ENCODE measurements at places on chromosomes 12 and 14.

DNA sequence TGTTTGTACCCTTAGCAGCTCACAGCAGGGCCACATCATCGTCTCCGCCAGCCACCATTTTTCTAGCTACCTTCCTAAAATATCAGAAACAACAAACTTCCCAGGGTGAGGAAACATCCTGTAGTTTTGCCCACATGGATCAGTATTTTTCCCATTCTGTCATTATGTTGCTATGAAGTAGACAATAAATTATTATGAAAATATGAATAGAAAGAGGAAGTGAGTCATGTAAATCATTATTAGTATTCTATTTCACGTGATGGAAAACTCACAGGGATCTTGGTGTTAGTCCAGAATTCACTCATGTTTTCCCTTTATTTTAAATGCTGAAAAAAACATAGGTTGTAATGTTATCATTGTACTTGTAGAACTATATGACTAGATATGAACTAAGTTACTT lies 319.4 kb downstream of the SYT1 start:
- DNase-seq, result no peak

DNA sequence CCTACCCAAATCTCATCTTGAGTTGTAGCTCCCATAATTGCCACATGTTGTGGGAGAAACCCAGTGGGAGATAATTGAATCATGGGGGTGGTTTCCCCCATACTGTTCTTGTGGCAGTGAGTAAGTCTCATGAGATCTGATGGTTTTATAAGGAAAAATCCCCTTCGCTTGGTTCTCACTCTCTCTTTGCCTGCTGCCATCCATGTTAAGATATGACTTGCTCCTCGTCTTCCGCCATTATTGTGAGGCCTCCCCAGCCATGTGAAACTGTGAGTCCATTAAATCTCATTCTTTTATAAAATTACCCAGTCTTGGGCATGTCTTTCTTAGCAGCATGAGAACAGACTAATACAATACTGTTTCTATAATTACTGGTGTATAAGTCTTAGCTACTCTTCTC lies 6.5 kb upstream of the BCAT1 start:
- no peak for DNase-seq

GRCh38 chr12:121719926-121720414 lies 7.4 kb downstream of the TMEM120B start:
- DNase-seq, result no peak

- no peak for DNase-seq
Measured at GRCh38 chr12:102562836-102563425, 82.6 kb upstream of the IGF1 start.

- no peak for DNase-seq
Measured at GRCh38 chr12:113955109-113955970, 10.8 kb downstream of the RBM19 start.

DNA sequence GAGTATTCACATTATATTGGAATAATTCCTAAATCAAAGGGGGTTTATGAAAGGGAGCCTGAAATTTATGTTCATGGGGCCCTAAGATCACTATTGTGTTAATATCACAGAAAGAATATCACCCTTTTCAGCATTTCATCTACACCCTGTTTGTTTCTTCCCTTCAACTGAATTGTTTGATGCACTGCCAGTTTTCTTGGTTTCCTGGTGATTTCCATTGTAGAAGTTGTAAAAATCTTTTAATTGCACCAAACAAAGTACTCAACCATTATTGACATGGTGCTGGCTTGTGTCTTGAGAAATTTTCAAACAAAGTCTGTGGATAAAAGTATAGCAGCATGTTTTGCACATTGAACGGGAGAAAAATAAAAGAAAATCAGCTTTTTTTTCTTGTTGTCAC lies 154.8 kb upstream of the PRKD1 start:
- no peak for DNase-seq

- no peak for DNase-seq
Measured at GRCh38 chr14:77439861-77440260, 16.5 kb upstream of the NOXRED1 start.

DNA sequence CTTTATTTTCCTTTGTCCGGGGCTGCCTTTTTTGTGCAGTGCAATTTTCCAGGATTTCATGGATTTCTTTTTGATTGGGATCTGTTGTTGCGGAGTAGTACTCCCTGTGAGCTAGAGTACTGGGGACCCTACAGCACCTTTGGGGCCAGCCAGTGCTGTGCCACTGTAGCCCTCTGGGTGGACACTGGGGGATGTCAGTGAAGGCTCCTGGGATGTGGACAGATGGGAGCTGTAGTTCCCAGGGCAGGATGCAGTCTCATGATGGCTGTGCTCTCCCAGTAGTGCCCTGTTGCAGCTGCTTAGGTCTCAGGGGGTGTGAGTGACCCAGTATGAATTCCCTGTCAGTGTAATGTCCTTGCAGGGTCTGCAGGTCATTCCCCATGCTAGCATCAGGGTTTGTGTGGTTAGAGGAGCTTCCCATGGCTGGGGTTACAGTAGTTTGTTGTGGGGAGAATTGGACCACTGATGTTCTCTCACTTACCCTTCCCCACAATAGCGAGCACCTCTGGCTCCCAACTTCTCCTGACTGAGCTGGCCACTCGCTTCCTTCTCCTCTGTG lies 72.2 kb downstream of the BRMS1L start:
- DNase-seq, result no peak

GRCh38 chr12:58873496-58873895 lies 46.8 kb downstream of the LRIG3 start:
- no peak for DNase-seq

DNA sequence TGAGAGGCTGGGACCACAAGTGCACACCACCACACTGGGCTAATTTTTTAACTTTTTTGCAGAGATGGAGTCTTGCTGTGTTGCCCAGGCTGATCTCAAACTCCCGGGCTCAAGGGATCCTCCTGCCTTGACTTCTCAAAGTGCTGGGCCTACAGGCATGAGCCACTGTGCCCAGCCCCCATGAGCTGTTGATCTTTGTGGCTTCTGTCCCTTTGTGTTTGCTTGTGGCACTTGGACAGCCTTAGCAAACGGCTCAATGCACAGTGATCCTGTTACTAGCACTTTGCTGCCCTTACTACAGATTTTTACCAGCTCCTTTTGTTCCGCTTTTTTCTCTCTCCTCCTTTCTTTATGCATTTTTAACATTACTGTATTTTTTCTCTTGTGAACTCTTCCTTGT lies 25.3 kb upstream of the EVL start:
- no peak for DNase-seq

GRCh38 chr12:104672096-104672445 lies 215.3 kb downstream of the CHST11 start:
- no peak for DNase-seq

GRCh38 chr12:131862084-131862441 lies 32.4 kb upstream of the ULK1 start:
- DNase-seq, result no peak

DNA sequence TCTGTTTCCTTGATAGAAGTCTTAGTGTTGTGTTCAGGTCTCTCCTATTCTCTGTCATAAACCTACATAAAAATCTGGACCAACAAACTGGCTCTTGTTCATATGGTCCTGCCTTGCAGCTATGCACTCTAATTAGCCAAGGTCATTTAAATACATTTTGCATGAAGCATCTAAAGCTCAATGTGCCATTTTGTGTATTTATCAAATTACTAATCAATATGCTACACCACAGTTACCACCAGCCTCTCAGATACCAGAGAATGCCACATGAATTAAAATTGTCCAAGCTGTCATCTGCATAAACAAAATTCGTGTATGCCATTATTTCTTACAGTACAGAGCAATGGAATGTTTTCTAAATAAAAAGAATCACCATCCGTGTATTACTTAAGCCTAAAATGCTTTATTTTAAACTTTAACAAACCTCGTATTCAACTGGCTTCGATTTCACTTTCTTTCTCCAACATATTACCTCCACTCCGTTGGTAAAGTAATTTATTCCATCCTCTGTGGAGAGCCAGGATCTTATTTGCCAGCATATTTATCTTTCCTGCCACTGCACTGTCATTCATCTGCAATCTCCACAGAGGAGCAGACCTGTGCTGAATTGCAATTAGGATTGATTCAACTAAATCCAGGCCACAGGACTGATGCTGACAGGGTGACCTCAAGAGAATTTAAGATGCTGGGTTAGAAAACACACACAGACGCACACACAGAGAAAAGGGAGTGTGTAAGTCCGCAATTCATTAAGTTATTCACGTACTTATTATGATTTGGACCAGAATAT lies 284.1 kb upstream of the FOXG1 start:
- DNase-seq, result no peak

DNA sequence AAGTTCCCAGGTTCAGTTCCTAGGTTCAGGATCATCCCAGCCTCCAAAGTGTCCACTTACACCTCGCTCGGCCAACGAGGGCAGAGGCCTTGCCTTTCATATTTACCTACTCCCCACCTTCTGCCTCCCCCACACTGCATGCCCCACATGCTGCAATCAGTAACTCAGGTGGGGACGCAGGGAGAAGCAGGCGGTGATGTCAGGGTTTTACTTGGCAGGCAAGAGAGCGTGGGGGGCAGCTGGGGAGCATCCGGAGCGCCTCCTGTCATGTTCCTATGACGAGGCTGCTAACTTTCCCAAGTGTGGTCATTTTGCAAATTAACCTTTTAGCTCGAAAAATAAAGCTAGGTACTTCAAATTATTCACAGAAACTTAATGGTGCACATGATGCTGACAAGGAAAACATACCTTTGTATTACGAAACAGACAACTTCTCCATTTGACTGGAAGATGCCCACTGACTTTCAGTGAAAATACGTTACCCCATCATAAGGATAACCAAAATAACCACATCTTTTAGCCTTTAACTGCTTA lies 53.8 kb downstream of the SETD3 start:
- DNase-seq, result no peak

GRCh38 chr12:53059434-53060063 lies 9.7 kb downstream of the TNS2 start:
- no peak for DNase-seq

DNA sequence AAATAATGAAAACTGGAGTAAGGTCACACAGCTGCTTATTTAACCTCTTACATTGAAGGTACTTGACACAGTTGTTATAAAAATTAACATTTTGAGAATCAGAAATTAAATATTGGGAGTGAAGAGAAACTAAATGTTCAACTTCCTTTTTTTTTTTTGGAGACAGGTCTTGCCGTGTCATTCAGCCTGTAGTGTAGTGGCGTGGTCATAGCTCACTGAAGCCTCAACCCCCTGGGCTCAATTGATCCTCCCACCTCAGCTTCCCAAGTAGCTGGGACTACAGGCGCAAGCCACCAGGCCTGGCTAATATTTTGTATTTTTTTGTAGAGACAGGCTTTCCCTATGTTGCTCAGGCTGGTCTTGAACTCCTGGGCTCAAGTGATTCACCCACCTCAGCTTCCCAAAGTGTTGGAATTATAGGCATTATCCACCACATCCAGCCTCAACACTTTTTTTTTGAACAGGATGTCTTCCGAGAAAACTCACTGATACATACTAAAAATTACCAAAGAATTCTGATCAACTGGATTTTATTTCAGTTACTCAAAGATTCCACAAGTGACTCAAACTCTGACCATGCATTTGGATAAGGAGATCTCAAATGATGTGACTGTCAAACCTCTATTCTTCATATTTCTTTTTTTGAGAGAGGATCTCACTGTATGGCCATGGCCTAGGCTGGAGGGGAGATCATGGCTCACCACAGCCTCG lies 35.4 kb downstream of the SGPP1 start:
- no peak for DNase-seq

- no peak for DNase-seq
Measured at GRCh38 chr12:5000204-5000603, 43.5 kb upstream of the KCNA5 start.

Measured in Panc1 (cell line).